NK-92 treated with Interleukin-12 subunit alpha and Interleukin-12 subunit beta, amount 100 ng/mL, for 24 hours (cell line): ENCODE measurements at places on chromosomes 1 and 21.

DNA sequence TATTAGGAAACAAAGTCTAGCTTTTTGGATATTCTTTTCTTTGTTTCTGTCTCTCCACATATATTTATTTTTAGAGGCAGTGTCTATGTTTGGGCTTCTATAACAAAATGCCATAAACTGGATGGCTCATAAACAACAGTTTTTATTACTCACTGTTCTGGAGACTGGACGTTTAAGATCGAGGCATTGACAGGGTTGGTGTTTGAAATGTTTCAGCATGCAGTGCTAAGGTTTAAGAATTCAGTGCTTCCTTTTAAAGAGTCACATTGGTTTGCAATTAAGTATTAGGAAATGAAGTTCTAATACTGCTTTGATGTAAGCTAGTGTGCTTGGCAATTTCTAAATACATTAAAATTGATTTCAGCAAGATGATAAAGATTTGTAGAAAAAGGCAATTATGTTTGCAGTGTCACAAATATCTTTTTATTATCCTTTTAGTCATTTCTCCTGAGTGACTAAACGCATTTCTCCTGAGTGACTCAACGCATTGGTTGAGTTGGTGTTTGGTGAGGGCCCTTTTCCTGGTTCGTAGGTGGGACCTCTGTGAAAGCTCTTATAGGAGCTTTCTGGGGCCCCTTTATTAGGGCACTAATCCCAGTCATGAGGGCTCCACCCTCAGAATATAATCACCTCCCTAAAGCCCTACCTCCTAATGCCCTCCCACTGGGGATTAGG lies 317.0 kb downstream of the USP25 start:
- DNase-seq: no peak

DNA sequence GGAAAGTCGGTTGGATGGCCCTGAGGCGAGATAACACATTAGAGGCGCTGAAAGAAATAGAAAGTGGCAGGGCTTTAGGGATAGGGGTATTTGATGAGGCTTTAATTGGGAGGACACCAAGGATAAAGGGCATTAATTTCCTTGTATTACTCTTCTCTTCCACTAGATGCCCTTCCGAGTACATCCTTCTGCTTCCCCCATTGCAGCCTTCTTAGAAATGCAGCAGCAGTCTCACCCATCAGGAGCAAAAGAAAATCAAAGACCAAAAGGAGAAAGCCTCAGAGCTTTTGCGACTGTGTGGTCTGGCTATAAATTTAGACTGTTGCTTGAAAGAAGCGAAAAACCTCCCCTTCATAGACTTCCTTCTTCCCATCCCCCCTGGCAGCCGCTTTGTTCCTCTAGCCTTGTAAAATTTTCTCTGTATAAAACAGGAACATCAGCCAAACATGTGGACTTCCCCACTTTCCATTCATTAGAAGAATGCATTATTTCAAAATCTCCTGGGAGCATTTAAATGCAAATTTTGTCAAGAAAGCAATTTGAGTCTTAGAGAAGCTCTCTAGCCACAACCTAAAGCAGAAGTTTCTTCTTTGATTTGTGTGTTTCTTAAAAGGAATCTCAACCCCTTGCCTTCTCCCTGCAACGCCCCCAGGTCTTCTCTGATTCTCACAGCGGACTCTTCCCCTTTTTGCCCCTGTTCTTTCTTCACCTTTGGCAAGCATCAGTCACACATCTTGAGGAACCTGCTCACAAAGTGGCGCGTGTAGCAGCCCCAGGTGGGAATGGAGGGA lies 76.6 kb downstream of the NDUFS5 start:
- DNase-seq: no peak

- DNase-seq: no peak
These were observed 46.4 kb downstream of the FAAH start for GRCh38 chr1:46440478-46440877.

DNA sequence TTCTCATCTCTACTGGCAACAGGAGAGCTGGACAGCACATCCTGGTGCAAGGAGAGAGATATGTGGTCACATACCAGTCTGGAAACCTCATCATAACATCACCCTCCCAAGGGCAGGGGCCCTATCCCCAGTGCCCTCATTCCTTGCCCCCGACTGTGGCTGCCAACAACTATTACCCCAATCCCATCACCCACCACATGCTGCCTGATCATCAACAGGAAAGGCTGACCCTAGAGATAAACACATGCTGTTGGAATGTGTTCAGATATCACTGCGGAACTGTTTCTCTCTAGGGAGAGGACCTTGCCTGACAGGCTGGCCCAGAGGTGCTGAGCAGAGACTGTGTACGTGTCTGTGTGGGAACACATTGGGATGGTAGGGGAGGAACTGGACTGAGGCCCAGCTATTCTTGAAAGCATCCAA lies 4.5 kb upstream of the INKA2 start:
- no peak for DNase-seq

DNA sequence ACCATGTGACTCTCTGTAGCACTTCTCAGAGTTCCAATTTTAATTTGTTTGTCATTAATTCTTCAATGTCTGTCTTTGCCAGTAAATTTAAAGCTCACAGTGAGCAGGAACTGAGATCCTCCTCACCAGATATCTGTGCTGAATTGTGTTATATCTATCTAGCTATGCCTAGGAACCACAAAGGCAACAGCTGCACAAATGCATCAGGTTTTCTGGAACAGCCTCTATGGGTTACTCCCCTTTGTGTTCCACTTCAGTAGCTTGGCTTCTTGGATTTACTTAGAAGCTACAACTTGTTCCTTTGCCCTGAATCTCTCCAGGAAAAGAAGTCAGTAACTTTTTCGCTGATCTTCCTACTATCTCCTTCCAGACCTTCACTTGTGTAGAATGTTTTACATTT lies 1237.8 kb upstream of the ADGRL4 start:
- DNase-seq: no peak

- DNase-seq: no peak
These were observed 2.6 kb downstream of the HDGF start for GRCh38 chr1:156748670-156749418.

- DNase-seq: no peak
These were observed 19.3 kb downstream of the DPT start for GRCh38 chr1:168709405-168710363.

DNA sequence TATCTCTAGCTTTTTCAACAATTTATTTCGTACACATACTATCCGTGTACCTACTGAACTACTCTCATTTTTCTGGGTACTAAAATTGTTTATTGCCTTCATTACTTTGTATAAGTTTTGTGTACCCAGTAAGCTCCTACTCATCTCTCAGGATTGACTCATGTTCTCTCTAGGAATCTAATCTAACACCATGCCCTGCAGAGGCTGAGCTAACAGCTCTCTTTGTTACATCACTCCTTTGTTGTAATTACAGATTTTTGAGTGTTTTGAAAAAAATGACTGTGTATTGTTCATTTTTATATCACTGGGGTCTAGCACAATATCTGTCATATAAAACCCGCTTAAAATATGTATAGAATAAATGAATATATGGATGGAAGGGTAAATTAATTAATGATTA lies 167.1 kb downstream of the ATP6V1G3 start:
- DNase-seq: no peak

DNA sequence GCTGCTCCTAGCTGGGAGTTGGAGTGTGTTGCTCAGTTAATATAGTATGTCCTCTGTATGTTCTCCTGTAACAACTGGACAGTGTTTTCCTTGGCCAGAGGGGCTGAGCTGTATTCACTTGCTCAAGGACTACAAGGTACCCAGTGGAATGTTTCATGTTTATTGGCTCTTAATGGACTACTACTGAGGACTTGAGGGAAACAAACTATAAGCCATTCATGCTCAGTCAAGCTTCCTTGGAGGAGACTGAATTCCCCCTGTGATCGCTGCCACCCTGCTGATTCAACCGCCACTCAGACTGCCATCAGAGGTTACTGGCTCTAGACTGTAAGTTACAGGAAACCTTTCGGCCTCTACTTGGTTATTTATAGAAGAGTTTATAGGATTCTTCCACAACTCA lies 166.6 kb downstream of the ZC3H11B start:
- no peak for DNase-seq

DNA sequence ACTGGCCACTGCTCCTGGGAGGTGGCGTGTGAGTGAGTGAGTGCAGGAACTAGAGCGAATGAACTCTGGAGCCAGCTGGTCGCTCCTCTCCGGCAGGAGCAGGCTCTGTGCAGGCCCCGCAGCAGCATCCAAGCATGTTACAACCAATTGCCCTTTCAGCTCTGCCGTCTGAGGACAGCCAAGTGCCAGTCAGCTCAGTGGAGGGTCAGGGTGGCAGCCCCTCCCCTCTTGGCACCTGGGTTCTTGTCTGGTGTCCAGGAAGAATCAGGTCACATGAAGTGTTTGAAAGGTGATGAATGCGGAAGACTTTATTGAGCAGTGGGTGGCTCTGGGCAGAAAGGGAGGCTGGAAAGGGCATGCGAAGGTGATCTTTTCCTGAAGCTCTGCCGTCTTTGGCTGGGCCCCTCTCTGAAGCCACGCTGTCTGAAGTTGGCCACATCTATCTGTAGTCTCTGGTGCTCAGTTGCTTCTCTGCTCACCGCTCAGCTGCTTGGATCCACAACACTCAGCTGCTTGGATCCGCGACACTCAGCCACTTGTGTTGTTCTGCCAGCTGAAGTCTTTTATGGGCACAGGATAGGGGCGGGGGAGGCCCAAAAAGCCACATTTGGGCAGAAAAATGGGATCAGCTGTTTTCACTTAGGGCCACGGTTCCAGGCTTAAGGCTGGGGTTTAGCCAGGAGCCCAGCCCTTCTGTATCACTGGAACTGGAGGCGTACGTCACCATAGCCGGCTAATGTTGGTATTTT lies 139.8 kb downstream of the ADSS2 start:
- DNase-seq: no peak

DNA sequence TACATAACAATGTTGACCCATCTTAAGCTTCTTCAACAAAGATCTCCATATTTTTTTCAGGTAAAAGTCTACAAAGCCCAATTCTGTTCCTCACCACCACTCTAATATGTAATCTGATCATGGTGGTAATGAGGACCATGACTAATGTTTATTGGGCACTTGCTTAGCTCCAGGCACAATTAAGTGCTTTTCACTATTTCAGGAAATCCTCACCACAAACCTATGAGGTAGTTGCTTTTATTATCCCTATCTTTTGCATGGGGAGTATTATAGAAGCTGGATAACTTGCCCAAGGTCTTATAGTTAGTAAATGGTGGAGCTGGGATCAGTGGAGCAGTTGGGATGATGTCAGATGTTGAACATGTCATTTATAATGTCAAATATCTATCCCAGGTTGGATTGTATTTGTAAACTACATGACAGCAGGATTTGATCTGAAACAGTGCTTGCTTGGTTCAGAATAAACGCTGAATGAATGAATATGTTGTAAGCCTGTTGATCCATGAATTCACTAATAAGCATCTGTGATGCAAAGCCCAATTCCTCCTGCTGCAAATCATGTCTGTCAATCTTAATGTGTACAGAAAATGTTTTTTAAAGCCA lies 283.3 kb upstream of the ST6GALNAC5 start:
- DNase-seq: no peak
